ENCODE measurements at places on chromosomes 12 and 14.

- DNase-seq, result no peak
These were observed 2.0 kb downstream of the INTS13 start for GRCh38 chr12:26935636-26936378.

- no peak for DNase-seq
These were observed 150.5 kb downstream of the KCNH5 start for GRCh38 chr14:62894736-62895135.

- DNase-seq, result no peak
These were observed 165.1 kb downstream of the MON2 start for GRCh38 chr12:62631471-62632410.

- no peak for DNase-seq
These were observed 60.7 kb downstream of the VCPKMT start for GRCh38 chr14:50055461-50056228.

DNA sequence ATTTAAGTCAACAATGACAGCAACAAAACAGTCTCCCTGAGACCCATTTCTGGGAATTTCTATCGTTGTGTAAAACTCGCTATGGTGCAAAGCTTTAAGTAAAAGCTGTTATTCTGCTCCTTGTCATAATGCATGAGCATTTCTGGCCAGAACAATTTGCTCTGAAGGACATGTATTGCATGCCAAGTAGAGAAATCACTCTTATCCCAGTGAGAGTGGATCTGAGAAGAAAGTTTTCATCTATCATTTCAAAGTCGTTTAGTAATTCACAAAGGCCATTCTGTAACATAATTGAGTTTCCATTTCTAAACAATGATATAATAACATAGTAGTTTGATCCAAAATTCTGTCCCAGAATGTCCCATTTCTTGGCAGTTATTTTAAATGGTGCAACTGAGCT lies 86.6 kb downstream of the TBC1D30 start:
- no peak for DNase-seq

DNA sequence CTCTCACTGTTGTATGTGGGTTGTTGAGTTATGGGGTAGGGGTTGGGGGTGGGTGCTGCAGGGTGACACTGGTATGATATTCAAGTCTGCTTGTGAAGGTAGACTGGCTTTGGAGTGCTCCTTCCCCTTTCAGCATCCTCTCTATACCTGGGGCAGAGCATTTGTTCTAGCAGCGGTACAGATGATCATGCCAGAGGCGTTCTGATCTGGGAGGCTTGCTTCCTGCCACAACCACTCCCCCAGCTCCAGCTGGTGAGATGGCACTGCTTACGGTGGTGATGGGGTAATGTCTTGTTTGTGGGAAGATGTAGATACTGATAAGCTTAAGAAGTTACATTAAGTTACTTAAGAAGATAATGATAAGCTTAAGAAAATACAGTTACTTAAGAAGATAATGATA lies 131.8 kb downstream of the ERC1 start:
- DNase-seq, result no peak

DNA sequence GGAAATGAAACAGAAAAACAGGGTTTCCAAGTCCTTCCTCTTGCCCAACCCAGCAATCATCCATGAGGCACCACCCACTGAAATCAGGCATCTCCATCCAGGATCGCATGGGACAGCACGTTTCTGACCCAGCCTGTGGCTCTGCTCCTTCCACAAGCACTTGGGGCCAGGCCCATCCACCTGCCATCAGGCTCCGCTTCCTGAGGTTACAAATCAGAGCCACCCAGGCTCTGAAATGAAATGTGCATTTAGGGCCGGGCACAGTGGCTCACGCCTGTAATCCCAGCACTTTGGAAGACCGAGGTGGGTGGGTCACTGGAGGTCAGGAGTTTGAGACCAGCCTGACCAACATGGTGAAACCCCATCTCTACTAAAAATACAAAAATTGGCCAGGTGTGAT lies 717 bp upstream of the KRT78 start:
- DNase-seq, result no peak

GRCh38 chr14:92581206-92581605 lies 67.6 kb downstream of the RIN3 start:
- no peak for DNase-seq

- no peak for DNase-seq
These were observed 49.7 kb downstream of the KIF26A start for GRCh38 chr14:104187931-104188726.

DNA sequence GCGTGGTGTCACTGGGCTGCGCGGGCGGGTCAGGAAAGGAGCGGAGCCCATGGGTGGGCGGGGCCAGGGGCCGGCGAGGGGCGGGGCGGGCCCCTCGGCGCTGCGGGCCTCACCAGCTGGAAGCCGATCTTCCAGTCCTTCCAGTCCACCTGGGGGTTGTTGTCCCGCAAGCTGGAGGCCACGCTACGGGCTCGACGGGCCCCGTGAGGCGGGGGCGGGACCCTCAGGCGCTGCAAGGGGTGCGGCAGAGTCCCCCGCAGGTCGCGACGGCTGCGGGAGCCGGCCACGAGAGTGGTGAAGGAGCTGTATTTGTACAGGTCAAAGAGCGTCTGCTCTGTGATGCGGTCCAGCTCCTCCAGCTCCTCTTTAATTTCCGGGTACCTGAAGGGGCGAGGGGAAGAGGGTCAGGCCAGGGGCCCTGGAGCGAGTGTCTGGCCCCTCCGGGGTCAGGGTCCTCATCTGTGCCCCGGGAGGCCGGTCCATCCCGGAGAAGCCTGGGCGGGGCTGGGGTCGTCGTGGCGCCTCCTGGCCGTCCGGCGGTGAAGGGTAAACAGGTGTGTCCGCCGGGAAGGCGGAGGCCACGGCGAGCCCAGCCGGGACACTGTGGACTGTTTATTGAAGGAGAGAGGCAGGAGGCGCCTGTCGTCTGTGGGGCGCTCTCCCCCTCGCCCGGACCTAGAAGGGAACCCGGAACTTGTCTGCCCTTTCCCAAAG lies 11.9 kb downstream of the SCNN1A start:
- DNase-seq, result no peak

- DNase-seq, result no peak
These were observed 359.9 kb downstream of the FUT8 start for GRCh38 chr14:65772466-65772865.

GRCh38 chr14:42921901-42922300 lies 1315.2 kb downstream of the LRFN5 start:
- DNase-seq, result no peak

DNA sequence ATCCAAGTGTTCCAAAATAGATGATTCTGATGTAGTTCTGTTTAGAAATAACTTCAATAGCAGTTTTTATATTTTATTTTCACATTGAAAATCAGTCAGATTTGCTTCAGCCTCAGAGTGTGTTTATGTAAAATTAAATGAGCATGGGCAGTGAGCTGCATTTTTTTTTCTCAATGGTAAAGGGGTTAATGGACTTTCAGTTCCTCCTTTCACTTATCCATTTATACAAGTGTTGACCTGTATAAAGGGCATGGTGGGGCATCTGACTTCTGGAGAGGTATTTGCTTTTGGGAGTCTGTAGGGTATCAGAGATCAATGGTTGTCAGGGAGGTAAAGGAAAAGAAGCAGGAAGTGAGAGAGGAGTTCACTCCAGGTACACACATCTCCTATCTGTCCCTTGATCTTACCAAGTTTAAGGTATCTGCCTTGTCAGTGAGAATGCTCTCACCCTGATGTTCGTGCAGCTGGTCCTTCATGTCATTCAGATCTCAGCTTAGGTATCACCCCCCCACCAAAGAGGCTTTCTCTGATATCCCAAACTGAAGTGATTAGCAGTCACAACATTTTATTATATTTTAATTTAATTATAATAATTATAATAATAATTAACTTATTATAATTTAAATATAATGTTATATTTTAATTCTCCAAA lies 181.6 kb upstream of the LMNTD1 start:
- no peak for DNase-seq

Measured in NCI-H1694 (cell line).